Myocyte (in vitro differentiated cells): ENCODE measurements at places on chromosomes 4 and X.

- DNase-seq: no peak
Measured at GRCh38 chrX:46561824-46562657, 11.5 kb upstream of the CHST7 start.

- no peak for DNase-seq
Measured at GRCh38 chr4:180528003-180528402, 1715.2 kb upstream of the TENM3 start.

GRCh38 chrX:96389281-96390047 is 295.2 kb upstream of the DIAPH2 start:
- DNase-seq: no peak

GRCh38 chr4:158636619-158637018 is 35.1 kb downstream of the C4orf46 start:
- DNase-seq: no peak

DNA sequence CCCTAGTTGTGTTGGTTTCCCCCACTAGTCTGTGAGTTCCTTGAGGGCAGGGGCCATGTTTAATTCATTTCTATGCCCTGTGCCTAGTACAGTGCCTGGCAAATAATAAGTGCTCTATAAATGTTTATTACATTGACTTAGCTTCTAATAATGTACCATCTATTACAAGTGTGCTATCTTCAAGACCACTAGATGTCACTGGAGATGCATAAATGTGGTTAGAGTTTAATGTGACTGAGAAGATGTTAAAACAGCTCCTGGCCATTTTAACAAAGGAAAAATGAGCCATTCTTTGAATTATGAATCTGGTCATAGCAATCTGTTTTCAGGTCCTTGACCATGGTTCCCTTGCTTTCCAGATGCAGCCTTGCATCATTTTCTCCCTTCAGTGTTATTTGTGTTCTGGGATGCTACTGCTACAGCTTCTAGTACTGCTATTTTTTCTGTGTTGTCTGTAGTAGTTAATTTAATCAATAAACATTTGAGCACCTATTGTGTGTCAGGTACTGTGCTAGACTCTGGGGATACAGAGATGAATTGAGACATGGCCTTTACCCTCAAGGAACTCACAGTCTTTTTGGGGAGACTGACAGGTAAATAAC is 43.2 kb downstream of the SLC9A6 start:
- peak; percentile 66 for DNase-seq

GRCh38 chrX:12903646-12904045 is 2.8 kb upstream of the TLR8 start:
- no peak for DNase-seq

- DNase-seq: no peak
Measured at GRCh38 chrX:404656-405055, 17.9 kb upstream of the PPP2R3B start.

GRCh38 chr4:101961144-101961543 is 170.6 kb downstream of the BANK1 start:
- peak; percentile 81 for DNase-seq

DNA sequence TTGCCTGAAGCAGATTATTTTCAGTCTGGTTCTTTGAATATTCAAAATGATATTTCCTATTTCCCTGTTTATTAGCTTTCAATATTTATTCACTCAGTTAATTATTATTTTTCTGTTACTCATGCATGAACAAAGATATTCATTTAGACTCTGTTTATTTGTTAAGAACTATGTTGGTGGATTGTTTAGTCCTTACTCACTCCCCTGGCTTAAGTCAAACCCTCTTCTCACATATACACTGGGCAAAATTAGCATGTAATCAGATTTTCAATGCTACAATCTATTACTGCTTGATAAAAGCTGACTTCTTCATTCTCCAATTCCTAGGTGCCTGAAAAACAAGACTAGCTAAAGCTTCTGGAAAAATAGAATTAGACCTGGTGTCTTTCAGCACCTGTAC is 335.8 kb downstream of the FAT4 start:
- DNase-seq: no peak

DNA sequence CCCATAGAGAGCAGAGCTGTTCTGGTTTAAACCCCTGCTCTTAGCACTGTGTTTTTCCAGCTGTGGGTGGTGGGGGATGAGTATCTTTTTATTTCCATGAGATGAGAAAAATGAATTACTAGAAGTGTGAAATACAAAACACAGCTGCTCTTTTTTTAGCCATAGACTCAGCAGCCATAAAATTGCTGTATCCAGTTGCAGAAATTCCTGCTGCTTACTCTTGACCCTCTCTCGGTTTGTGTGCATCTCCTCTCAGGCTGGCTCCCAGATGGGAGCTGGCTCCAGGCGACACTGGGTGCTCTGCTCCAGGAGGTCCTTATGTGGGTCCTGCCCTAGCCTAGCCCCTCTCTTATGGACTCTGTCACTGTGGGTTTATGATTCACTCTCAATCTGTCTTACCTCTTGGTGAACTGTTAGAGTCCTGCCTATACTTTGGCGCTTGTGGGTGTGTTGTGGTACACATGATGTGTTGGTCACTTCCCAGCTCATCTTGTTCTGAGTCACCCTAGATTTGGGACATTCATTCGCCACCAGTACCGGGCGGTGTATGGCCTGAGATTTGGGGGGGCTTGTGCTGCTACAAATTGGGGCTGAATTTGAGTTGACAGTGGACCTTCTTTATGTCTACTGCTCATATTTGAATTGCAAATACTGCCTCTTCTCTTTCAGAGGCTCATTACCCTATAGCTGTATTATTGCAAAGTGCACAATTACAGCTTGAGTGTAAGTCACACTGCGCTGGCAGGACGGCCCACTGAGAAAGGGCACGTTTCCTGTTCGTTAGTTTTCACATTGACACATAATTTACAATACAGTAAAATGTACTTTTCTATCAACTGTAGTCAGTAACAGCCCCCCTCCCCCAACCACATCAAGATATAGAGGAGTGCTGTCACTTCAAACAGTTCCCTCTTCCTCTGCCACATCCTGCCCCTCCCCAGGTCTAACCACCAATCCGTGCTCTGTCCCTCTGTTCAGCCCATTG is 46.9 kb upstream of the MSANTD1 start:
- DNase-seq: peak; percentile 61
